ENCODE measurements at places on chromosomes 2 and 18.

GRCh38 chr2:233002829-233003657, 10.0 kb downstream of the NGEF start:
- DNase-seq = peak; percentile 40

- DNase-seq = no peak
Observed at GRCh38 chr2:217160978-217161973, 301.4 kb upstream of the TNP1 start.

- DNase-seq = no peak
Observed at GRCh38 chr18:1846640-1847039, 724.7 kb downstream of the METTL4 start.

GRCh38 chr2:196511258-196512168, 128.0 kb upstream of the CCDC150 start:
- DNase-seq = no peak

- DNase-seq = no peak
Observed at GRCh38 chr2:232976666-232977437, 36.2 kb downstream of the NGEF start.

DNA sequence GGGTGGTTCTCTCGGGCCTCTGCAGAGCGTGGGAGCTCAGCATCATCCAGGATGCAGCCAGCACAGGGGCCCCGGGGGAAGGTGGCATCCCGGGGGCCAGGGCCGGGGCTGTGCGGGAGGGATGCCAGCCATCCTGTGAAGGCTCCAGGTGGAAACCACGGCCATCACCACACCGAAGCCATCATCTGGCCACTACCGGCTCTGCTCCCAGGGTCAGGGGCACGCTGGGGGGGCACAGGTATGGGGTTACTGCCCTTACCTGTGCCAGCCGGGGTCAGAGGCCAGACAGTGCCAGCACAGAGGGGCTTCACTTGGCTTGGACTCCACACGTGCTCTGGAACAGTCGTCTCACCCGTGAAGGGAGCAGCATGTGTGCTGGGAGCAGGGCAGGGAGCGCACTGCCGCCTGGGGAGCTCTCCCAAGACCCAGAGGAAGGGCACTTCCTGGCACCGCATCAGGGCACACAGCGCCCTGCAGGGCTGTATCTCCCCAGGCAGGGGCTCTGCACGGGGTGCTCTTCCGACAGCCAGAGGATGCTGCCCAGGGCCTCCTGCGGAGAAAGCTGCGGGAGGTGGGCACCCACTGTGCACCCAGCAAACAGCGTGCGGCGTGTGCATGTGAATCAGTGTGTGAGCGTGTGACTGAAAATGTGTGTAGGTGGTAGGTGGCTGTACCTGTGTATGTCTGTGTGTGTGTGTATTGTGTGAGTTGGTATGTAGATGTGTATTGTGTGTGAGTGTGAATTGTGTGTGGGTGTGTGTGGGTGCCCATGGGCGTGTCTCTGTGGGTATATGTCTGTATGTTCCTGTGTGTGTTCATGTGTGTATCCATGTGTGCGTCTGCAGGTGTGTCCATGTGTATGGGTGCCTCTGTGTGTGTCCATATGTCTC, 75.0 kb downstream of the PTGR3 start:
- DNase-seq = peak; percentile 55

GRCh38 chr2:45789961-45790723, 138.7 kb downstream of the PRKCE start:
- DNase-seq = no peak

- no peak for DNase-seq
Observed at GRCh38 chr18:76428396-76429261, 66.4 kb downstream of the ZNF516 start.

DNA sequence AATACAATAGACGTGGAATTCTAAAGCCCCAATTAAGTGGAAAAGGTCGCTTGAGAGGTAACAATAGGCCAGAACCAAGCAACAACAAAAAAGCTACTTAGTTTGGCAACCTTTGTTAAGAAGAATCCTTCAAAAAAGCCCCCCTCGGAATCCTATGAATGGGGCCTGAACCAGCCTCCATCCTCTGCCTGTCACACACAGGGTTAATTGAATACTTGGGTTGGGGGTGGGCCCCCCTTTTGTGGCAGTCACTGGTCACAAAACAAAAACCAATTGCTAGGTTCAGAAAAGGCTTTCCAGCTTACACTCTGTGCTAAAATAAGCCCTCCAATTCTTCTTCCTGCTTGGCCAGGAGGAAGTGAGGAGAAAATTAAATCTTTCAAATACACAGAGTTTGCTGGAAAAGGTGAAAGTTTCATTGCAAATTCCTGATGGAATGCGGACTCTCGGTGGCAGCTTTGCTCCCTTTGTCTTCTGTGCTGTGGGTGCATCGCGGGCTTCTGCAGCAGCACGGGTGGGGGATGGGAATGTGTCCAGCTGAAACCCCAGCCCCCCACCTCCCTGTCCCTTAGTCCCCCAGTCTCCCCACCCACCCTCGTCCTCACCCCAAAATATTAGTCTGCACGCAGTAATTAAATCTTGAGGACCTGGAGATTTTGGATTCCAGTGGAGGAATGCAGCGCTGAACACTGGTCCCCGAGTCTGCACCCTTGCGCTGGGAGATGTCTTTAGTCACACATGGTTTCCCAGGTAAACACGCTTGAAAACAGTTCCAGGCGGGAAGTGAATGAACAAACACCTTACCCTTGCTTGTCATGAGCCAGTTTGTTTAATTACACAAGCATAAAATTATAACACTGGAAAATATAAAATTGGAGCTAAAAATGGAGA, 254.3 kb downstream of the SOX11 start:
- DNase-seq = no peak

DNA sequence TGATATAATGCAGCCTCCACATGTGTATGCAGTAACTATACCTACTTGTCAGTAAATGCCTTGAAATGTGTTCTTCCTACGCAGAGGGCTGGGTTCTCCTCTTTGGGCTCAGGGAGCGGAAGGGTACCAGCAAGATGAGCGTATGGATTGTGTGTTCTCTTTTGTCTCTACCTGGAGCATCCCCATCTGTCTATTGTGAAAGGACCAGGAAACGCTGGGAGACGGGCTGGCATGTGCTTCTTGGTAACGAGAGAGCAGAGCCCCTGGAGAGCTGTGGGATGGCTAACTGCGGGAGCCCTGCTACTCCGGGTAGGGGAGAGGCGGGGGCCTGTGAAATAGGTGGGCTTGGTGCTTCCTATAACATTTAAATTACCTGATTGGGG, 80.9 kb downstream of the BCL2 start:
- DNase-seq = no peak

DNA sequence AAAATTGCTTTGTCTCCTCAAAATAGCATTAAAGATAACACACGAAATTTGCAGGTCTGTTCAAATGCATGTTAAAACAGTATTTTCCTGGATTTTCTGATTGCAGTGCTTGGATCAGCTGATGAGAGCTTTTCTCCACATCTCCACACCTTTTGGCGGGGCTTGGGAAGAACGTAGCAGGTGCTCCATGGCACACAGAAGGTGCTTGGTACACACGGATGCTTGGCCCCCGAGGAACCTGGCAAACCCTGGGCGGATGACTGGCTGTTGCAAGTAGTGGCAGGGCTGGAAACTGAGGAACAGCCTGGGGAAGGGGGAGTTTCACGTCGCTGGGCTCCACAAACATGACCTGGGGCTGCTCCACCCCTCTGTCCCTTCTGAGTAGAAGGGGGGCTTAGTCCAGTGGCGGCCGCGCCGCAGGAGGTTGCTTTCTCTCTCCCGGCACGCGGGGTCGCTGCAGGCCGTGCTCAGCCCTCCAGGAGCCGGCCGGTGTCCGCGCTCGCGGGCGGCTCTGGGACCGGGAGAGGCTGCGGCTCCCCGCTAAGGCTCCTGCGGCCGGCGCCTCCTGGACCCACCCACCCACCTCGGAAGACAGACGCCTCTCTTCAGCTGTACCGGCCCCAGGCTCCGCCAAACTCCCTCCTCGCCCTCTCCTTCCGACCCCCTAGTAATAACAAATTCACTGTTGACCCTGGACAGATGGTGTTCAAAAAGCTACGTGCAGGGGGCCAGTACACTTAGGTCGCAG, 69.3 kb downstream of the MARCO start:
- peak; percentile 69 for DNase-seq

DNA sequence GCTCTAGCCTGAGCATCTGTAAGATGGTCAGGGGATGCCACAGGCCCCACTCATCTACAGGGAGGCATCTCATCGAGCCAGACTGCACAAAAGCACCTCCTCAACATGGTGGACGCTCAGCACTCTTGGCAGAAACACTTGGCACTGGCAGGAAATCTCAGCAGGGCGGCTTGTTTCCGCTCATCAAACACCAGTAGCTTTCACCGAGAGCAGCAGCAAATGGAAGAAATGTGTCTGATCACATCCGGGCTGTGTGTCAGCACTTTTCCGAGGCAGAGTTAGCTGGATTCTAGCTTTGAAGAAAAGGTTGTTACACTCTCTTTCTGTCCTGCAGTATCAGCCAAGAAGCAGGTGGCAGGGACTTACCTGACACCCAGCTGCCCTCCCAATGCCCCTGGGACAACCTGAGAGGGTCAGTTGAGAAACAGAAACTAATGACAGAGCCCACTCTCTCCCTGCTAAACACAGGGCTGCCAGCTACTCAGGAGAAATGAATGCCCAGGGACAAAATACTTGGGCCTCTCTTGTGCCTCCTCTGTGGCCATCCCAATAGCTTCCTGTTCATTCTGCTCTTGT, 68.9 kb upstream of the FZD7 start:
- DNase-seq = no peak

DNA sequence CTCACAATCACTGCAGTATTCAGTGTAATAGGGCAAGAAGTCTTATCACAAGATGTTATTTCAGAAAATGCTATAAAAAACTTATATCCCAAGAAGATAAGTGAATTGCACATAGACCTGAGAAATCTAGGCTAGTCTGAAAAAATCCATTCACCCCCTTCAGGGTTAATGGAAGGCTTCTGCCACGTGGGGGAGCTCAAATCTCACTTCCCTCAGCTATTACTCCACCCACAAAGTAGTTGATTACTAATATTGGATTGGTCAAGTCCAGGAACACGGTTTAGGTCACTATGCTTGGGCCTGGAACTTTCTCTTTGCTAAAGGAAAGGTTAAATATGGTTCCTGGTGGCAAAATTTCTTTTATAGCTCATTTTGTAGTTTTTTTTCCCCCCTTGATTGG, 51.2 kb upstream of the ADAM23 start:
- DNase-seq = no peak

- DNase-seq = no peak
Observed at GRCh38 chr18:45777393-45777792, 48.1 kb upstream of the SIGLEC15 start.

GRCh38 chr2:1723397-1724042, 20.8 kb downstream of the PXDN start:
- DNase-seq = no peak

- peak; percentile 96 for DNase-seq
Observed at GRCh38 chr2:43086451-43087221, 139.8 kb downstream of the ZFP36L2 start.

DNA sequence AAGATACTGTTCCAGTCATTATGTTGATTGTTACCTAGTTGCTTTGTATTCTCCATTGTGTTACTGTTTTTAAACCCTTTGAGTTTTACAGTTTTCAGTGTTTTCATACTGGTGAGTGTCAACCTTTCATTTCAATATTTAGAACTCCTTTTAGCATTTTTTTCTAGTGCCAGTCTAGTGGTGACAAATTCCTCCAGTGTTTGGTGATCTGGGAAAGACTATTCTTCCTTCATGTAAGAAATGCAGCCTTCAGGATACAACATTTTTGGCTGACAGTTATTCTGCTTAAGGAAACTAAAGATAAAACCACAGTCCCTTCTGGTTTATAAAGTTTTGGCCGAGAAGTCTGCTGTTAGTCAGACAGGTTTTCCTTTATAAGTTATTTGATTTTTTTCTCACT, 143.8 kb downstream of the ETAA1 start:
- no peak for DNase-seq

DNA sequence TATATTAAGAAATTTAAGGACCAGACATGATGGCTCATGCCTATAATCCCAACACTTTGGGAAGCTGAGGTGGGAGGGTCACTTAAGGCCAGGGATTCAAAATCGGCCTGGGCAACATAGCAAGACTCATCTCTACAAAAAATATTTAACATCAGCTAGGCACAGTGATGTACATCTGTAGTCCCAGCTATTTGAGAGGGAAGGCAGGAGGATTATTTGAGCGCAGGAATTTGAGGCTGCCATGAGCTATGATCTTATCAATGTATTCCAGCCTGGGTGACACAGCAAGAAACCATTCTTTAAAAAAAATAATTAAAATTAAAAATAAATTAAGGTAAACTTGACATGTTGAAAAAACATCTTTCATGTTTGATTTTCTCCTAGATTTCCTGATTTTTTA, 564.2 kb downstream of the MBD2 start:
- no peak for DNase-seq

DNA sequence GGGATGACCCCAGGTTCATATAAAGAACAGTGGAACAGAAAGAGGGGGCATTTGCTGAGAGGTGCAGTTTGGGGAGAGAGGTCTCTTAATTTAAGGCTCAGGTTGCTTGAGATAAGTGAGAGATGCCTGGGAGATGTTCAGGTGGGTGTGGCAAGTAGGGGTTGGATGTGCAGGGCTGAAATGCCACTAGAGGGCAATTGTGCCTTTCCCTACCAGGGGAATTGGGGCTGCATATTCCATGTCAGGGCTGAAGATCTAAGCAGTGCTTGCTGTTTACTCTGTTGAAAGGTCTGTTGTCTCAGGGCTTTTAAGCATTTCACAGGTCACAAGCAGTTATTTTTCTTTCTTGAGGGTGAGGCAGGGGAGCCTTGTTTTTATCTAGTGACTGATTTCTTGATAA, 7.8 kb downstream of the CCDC85A start:
- DNase-seq = no peak

GRCh38 chr2:207254591-207255464, 89.1 kb upstream of the KLF7 start:
- no peak for DNase-seq

DNA sequence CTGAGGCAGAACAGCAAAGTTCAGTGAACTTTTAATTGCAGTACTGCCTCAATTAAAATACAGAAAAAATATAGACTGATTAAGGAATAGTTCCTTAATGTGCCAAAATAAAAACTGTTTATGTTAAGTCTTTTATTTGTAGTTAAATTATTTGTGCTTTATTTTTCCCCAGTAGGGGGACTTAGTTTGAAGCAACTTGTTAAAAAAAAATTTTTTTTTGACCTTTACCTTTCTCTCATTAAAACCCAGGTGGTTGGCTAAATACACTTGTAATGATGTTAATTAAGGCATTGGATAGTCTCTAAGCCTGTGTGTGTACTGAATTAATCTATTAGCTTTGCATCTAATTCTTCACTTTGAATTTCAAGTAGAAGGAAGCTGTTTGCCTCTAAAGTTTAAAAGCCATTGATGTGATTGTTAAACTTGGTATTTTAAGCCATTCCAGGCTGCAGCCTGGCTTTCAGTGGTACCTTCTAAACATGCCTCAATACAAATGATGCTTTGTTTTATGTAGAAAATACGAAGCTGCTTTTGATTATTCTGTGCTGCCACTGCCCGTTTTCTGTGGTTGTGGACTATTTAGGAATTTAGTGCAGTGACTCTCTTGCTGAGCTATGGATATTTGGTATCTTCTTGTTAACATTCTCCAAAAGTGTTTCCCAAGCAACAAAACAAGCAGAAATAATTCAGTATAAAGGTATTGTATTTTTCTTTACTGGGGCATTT, 102.9 kb downstream of the TANC1 start:
- DNase-seq = no peak

Data from coronary artery (tissue), 2 donors.